ENCODE measurements at places on chromosomes 13 and 19.

DNA sequence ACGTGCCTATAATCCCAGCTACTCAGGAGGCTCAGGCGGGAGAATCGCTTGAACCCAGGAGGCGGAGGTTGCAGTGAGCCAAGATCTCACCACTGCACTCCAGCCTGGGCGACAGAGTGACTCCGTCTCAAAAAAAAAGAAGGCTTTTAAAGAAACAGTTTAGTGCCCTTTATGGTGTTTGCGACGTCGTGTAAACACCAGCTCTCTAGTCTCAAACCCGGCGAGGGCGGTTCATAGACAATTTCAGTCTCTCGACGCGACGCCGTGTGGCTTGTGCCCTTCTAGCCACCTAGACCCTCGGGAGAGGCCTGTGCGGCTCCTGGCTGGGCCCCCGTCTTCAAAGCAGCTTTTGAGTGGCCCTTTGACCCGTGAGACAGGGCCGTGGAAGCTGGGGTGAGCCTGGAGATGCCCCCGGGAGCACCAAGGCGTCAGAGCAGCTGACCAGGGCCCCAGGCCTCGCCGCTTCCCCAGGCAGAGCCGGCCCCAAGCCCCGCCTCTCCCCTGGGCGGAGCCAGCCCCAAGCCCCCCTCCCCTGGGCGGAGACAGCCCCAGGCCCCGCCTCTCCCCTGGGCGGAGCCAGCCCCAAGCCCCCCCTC lies 5.0 kb upstream of the MADCAM1 start:
- DNase-seq = peak; percentile 42

- no peak for DNase-seq
Measured at GRCh38 chr13:35964011-35964862, 166.9 kb downstream of the DCLK1 start.

DNA sequence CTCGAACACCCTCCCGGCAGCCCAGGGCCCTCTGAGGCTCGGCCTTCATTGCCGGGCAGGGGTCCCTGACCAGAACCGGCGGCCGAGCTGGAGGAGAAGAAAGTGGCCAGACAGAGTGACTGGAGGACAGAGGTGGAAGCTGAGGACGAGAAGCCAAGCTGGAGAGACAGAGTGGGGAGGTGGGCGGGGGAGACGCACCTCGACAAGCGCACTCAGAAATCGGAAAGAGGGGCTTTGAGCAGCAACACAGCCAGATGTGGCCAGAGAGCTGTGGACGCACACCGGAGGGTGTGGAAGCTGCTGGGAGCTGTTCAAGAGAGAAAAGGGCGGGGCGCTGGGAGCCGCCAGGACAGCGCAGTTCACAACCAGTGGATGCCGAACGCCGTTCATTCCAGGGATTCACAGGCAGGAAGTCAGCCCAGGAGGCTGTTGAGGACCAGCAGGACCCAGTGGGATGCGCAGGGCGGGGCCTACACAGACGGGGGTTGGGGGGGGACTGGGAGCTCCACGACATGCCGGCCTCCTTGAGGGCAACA lies 28.2 kb upstream of the C13orf46 start:
- no peak for DNase-seq

- no peak for DNase-seq
Measured at GRCh38 chr13:111399776-111400538, 79.5 kb downstream of the TEX29 start.

DNA sequence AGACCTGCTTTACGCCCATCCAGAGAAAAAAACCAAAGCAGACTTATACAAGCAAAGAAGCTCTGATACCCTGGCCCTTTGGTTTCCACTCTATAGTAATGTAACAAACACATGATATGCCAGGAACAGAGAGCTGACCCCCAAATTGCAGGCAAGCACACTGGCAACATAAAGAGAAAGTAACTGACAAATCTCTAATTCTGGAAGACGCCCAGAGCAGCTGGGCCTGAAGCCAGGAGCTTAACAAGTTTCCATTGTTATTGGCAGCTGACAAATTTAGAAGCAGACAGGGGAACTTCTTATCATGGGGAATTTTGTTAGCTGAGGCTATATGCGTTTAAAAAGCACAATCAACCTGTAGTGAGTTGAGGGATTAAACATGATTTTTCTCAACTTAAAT lies 158.0 kb downstream of the DLEU7 start:
- no peak for DNase-seq
